NCI-H1436 treated with DMSO at 0.1 percent for 48 hours (cell line): ENCODE measurements at places on chromosomes 5 and 9.

DNA sequence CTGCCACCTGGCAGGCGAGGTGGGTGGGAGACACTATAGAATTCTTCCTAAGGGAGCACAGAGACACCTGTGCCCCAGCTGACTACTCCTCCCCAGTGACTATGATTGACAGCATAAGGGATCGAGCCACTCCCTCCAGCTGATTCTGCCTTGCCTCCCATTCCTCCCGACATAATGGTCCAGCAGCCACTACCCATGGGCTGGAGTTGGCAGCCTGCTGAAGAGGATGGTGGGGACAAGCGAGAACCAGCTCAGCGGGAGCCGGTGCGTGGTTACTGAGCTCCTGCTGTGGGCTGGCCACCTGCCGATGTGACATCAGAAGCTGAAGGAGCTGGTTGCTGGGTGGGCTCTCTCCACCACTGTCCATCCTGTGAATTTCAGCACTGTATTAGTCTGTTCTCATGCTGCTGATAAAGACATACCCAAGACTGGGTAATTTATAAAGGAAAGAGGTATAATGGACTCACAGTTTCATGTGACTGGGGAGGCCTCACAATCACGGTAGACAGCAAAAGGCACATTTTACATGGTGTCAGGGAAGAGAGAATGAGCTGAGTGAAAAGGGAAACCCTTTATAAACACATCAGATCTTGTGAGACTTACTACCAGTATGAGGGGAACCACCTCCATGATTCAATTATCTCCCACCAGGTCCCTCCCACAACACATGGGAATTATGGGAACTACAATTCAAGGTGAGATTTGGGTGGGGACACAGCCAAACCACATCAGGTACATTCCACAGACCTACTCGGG lies 12.1 kb upstream of the NCS1 start:
- DNase-seq = no peak

DNA sequence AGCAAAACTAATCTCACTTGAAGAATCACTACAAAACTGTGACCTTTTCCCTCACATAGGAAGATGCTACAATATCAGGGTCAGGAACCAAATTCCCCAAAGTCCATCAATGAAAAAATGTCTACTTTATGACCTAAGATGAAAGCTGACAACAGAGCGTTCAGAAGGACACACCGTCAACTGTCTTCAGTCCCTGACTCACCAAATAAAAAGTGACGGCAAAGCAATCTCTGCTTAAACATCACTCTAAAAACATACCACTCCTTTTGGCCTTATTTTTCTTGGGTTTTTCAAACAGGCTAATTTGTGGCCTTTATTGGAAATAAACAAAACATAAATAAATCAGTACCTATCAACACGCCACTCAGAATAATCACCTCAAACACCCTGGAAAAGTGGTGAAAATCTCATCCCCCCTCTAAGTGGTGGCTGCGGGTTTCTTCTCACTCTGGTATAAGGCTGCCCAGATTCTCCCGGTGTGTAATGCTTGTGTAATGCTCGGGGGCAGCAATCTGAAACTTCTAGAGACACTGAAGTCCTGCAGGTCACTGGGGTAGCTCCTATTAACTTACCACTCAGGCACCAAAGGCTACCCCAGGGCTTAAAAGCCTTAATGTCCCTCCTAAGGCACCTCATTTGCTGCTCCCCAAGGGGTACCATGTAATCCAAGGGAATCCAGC lies 29.5 kb downstream of the SEMA4D start:
- no peak for DNase-seq

DNA sequence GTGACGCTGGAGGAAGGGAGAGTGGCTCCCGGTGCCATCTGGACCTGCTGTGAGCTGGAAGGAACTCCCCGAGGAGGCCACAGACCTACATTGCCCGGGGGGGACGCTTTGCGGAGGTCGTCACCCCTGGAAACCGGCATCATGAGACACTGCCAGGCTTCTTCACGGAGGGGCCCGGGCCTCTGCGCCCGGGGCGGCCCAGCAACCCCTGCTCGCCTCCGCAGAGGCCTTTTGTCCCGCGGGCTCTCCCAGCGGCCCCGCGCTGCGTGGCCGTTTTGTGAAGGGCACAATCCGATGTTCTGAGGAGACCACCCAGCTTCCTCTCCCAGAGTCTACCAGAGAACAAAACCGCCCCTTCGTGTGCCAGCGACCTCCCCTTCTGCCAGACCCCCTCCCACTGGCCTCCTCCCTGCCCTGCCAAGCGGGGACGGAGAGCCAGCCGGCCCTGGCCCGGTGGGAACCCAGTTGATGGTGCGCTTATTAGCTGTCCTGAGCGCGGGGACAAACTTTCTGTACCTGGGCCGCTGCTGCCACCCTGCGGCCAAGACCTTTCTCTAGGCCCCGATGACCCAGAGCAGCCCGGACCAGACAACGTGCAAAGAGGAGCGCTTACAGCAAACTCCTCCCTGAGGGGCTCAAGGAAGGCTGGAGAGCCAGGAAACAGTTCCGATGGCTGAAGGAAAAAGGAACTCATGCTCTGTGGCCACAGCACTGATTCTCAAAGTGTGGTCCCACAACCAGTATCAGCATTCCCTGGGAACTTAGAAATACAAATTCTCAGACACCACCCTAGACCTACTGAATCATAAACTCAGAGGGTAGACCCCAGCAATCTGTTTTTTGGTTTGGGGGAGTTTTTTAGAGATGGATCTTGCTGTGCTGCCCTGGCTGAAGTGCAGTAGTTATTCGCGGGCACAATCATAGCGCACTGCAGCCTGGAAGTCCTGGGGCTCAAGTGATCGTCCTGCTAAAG lies 86.7 kb downstream of the SLC1A3 start:
- no peak for DNase-seq

DNA sequence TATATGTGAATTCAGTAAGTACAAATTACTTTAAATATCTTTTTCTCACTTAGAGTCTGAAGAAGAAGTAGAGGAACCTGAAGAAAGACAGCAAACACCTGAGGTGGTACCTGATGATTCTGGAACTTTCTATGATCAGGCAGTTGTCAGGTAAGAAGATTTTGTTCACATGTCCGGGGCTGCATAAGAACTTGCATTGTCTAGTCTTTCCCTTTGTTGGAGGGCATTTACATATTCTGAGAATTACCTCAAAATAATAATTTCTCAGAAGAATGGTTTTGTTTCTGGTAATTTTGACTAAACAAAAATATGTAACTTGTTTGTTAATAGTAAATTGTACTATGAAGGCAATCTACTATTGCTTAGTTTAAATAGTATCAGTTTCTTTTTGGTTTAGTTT lies 23.7 kb downstream of the G3BP1 start:
- no peak for DNase-seq

DNA sequence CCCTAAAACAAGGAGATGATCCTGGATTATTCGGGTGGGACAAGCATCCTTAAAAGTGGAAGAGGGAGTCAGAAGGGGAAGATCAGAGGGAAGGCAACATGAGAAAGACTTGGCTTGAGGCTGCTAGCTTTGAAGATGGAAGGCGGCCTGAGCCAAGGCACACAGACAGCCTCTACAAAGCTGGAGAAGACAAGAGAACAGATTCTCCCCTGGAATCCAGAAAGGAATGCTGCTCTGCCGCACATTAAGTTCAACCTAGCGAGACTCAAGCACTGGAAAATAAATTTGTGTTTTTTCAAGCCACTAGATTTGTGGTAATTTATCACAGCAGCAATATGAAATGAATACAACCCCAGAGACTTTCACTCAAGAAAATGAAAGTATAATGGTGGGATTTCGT lies 17.9 kb downstream of the SLC36A3 start:
- no peak for DNase-seq
